SJSA1 (cell line): ENCODE measurements at places on chromosomes 2 and 18. TPM values are rescaled to one million over a fixed set of nuclear protein-coding genes. Genes with fewer than 3 reads are reported as not detected.

DNA sequence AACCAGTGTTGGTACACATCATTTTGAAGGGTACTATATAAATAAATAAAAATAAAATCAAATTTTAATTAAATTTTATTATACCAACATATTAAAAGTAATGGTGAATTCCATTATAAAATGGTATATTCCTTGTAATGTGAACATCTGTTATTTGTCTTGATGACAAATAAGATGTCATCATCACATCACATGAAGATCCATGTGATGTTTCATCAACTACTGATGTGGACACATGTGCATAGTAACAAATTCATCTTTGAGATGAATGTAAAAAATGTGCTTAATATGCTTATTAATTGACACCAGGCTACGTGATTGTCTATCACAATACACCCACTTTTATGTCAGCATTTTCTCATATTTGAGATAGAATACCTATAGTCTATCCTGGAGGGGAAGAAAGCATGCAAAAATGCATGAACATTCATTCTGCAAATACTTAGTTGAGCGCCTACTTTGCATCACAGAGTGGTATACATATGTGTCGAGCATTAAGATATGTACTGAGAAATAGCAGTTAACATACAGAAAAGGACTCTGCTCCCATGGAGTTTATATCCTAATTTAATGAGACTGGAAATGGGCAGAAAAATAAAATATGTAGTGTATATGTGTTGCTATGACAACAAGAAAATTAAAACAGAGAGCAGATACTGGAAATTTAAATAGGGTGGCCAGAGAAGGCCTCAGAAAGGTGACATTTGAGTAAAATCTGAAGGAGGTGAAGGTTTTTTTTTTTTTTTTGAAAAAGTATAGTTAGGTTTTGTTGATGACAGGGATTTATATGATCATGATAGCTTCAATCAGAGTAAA, 281.1 kb downstream of the ARHGAP15 start:
- no peaks in the 10 kb centered on the region for H3K27me3 ChIP-seq
- no peak overlapping the region for H3K27ac ChIP-seq
- DNase-seq: no peak
- no peak overlapping the region for H3K4me3 ChIP-seq
- H3K4me1 ChIP-seq: no peaks in the 10 kb centered on the region
- H3K36me3 ChIP-seq: no peaks in the 10 kb centered on the region

DNA sequence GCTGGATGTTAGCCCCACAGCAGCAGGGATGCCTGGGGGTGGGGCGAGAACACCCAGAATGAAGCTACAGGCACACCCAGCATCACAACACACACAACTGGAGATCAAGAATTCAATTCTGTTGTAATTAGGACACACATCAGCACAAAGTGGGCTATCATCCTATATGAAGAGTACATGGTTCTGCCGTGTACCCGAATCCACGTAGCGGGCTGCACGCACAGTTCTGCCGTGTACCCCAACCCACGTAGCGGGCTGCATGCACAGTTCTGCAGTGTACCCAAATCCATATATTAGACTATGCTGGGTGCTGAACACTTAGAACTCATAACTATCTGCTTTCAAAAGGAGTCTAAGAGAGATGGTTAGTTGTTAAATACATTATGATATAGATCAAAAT, 86.5 kb downstream of the EIPR1 start:
- H3K27ac ChIP-seq: no peak overlapping the region
- no peak overlapping the region for H3K4me3 ChIP-seq
- H3K4me1 ChIP-seq: no peaks in the 10 kb centered on the region
- no peaks in the 10 kb centered on the region for H3K36me3 ChIP-seq
- DNase-seq: no peak
- no peaks in the 10 kb centered on the region for H3K27me3 ChIP-seq

- no peaks in the 10 kb centered on the region for H3K36me3 ChIP-seq
- DNase-seq: no peak
- H3K27me3 ChIP-seq: no peaks in the 10 kb centered on the region
- no peak overlapping the region for H3K27ac ChIP-seq
Observed at GRCh38 chr18:35835366-35835765, 137.1 kb upstream of the RMP24 start.

DNA sequence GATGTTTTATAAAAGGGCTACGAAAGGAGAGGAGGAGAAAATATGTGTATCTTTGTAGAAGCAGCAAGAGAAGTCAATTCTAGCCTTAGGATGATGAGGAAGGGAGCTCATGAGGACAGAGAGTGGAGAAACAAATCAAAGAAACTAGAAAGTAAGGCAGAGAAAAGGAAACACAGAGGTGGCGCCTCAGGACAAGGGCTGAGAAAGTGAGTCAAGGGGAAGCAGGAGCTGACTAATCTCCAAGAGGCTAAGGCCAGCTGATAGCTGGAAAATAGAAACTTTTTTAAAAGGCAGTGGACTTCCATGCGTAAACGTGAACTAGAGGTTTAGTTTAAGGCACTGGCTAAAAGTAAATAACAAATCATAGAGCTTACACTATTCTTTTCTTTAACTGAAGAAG, 173.3 kb downstream of the ANKRD44 start:
- no peak overlapping the region for H3K27ac ChIP-seq
- no peaks in the 10 kb centered on the region for H3K36me3 ChIP-seq
- no peaks in the 10 kb centered on the region for H3K27me3 ChIP-seq
- no peak overlapping the region for H3K4me3 ChIP-seq

GRCh38 chr2:59080451-59081181, 839.5 kb upstream of the FANCL start:
- H3K4me3 ChIP-seq: no peak overlapping the region
- no peak for DNase-seq
- no peak overlapping the region for H3K27ac ChIP-seq
- H3K36me3 ChIP-seq: no peaks in the 10 kb centered on the region
- no peaks in the 10 kb centered on the region; the same call in 1 of the 2 replicates for H3K27me3 ChIP-seq
- H3K4me1 ChIP-seq: no peaks in the 10 kb centered on the region

DNA sequence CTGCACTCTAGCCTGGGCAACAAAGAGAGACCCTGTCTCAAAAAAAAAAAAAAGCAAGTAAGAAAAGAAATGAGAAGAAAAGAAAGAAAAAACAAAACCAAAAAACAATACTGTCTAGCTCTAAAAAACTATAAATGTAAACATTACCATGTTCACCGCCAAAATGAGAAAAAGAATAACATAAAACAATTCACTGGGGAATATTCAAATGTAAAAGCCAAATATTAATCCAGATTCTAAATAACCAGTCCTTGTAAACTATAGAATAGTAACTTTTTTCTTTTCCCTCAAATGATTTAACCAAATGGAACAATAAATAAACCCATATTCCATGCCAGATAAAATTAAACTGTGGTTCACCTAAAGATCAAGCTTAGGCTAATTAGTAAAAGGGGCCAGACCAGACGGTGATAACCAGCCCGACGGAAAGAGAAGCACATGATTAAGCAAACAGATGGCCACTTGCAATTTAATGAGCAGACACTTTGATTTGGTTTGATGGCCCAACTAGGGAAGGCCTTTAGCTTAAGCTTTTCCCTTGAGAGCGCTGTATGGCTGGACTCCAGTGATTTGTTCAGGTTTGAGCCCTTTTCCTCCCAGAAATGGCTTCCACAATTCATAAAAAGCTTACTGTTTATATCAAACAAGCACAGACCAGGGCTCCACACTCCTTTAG, 39.4 kb upstream of the ZNF397 start:
- H3K4me3 ChIP-seq: no peak overlapping the region
- no peaks in the 10 kb centered on the region for H3K36me3 ChIP-seq
- no peak for DNase-seq
- H3K27ac ChIP-seq: no peak overlapping the region
- H3K4me1 ChIP-seq: no peaks in the 10 kb centered on the region
- H3K27me3 ChIP-seq: no peaks in the 10 kb centered on the region

- no peak overlapping the region for H3K4me3 ChIP-seq
- H3K27ac ChIP-seq: no peak overlapping the region
- no peaks in the 10 kb centered on the region for H3K36me3 ChIP-seq
Observed at GRCh38 chr2:127173057-127173456, 47.0 kb downstream of the CYP27C1 start.

- peaks cover 6% of the 10 kb centered on the region; the same call in 1 of the 2 replicates for H3K27me3 ChIP-seq
- no peaks in the 10 kb centered on the region for H3K4me1 ChIP-seq
- no peak for DNase-seq
- H3K36me3 ChIP-seq: no peaks in the 10 kb centered on the region
Observed at GRCh38 chr2:26534865-26535662, 57.1 kb upstream of the OTOF start.

DNA sequence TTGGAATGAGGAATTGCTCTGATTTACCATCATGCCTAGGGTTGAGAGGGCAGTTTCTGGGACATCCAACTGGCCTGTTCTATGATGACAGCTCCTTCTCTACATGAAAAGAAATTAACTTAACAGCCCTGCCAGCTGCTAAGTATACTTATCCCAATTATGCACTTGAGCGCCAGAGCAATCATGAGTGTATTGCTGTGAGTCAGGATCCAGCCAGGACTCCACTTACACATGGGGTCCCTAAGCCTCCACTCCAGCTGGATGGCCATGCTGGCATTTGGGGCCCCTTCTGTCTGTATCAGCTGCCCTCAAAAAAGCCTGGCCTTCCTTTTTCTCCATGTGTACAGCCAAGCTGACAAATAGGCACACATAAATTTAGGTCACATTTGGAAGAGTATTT, 481.9 kb downstream of the TMX3 start:
- H3K4me1 ChIP-seq: no peaks in the 10 kb centered on the region
- H3K36me3 ChIP-seq: no peaks in the 10 kb centered on the region
- no peak overlapping the region for H3K27ac ChIP-seq
- no peak for DNase-seq
- H3K27me3 ChIP-seq: no peaks in the 10 kb centered on the region

DNA sequence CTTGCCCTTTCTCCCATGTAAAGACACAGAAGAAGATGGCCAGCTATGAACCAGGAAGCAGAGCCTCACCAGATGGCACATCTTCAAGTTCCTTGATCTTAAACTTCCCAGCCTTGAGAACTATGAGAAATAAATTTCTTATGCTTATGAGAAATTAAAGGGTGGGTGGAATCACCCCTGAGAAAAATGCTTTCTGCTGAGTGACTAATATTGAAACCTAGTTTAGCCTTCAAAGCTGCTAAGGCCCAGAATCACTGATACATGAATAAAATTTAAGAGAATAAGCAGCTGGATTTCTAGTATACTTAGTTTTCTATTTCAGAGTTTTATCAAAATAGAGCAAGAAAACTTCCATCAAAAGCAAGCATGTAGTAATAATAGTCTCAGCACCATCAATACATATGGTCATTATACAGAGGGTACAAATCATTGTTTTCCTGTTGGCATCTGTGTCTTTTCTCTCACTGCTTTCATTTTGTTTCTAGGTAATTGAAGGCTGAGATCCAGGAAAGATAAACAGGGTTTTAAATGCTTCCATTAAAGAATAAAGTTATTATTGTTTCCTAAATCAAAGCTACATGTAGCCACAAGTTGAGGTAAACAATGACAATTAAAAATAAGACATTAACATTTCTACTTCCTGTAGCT, 53.3 kb upstream of the COL5A2 start:
- H3K27ac ChIP-seq: no peak overlapping the region
- no peaks in the 10 kb centered on the region for H3K4me1 ChIP-seq
- H3K36me3 ChIP-seq: no peaks in the 10 kb centered on the region
- H3K4me3 ChIP-seq: no peak overlapping the region
- no peak for DNase-seq

Gene AQP12A
- total RNA-seq: not detected in 2 replicates

Gene TUBB8B
- total RNA-seq: 1.1 and 3.9 TPM in 2 replicates

Gene RAD51AP2
- not detected in 2 replicates for total RNA-seq

Gene C2orf72
- 0.41 TPM in 1 of 2 replicates, not detected in the other for total RNA-seq
